ENCODE measurements at places on chromosomes 16 and 17.
A peak's percentile ranks its signal among the peaks of the same experiment; 100 is the strongest.

DNA sequence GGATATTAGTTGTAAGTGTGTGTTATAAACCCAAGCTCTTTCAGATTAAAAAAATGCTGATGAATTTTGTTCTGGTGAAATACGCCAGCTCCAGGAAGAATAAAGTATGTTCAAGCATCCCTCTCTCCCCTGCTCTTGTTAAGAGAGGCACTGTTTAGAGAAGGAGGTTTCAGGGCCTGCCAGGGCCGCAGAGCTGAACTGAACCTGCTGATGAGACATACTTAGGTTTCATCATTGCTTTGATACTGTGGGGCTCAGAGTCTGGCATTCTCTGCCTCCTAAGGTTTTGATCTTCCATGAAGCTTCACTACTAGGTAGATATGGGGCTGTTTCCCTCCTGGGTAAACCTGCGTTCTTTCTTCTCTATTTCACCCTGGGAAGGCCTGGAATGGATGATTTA lies 175.3 kb upstream of the FAM20A start:
- DNase-seq, result no peak

DNA sequence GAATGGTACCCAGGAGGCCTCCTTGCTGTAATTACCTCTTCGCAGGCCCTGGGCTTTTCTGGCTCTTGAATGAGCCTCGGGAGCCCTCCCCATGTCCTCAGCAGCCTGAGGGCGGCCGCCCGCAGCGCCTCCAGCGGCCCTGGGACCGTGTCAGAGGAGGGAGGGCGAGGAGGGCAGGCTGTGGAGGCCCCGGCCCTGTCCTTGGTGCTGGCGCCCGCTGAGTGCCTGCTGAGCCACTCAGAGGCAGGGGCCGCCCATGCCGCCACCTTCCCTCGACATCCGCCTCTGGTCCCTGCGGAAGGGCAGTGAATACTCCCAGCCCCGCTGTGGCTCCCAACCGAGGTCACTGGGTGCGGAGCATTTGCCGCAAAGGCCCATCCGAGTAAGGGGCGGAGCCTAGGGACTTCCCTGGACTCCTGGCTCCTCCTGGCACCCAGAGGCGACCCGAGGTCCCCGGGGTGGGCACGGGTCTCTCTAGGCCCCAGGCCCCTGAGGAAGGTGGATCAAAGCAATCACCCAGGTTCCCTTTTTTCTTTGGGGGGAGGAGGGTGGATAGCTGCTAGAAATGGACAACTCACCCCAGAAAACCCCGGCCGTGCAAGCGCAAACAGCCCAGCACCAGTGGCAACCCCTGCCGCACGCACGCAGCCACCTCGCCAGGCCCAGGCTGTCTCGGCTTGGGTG lies 2.8 kb downstream of the RBFOX3 start:
- no peak for DNase-seq

DNA sequence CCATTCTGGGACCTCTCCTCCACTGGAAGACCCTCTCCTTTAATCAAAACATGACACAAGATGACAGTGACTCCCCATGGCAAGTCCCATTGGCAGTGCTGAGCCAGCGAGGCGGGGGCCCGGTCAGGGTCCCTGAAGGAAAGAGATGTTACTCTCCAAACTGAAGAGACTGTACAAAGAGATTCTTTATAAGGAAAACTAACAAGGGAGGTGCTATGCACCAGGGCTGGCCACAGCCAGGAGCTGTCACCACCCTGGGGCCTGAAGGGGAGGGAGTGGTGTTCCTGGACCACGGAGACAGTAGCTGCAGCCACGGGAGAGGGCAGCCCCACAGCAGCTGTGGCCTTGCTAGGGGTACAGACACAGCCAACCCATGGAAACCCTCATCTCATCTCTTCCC lies 123.1 kb downstream of the XYLT1 start:
- DNase-seq, result no peak

DNA sequence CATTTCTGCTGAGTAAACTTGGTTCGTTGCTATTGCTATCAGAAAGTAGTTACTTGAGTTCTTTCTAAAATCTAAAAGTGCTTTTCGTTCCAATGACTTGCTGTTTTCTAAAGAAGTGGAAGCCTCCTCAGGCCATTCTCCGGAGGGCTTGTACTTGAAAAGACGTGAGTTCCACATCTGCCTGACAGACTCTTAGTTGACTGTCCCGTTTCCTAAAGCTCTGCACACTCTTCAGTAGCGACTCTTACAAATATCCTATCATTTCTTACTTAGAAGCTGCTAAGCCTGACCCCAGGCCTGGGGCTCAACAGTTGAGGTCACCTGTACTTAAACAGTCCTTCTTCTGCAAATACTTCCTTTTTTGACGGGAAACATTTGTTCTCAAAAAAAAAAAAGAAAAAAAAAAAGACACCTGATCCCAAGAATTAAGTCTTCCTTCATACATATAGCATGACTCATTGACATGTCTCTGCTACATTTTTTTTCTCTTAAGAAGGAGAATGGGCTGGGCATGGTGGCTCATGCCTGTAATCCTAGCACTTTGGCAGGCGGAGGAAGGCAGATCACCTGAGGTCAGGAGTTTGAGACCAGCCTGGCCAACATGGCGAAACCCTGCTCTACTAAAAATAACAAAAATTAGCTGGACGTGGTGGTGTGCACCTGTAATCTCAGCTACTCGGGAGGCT lies 61.5 kb downstream of the DHRS7C start:
- no peak for DNase-seq

GRCh38 chr16:71882505-71883167 lies 1.3 kb downstream of the ZNF821 start:
- peak; percentile 86 for DNase-seq

DNA sequence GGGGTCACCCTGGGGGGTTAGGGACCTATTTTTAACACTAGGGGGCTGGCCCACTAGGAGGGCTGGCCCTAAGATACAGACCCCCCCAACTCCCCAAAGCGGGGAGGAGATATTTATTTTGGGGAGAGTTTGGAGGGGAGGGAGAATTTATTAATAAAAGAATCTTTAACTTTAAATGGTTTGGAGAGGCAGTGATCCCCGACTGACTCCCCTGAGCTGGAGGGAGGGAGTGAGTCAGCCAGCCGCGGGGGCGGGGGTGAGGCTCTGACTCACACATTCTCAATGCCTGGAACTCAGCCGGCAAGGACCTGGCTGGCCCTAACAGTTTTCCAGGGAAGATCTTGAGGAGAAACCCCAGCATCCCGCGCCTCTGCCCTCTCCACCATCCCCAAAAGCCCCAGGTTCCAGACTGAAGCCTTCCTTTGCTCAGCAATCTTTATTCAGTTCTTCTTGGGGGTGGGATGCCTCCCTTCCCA lies 1.5 kb downstream of the HCFC1R1 start:
- no peak for DNase-seq

GRCh38 chr16:49824593-49824992 lies 31.3 kb downstream of the ZNF423 start:
- DNase-seq, result no peak

DNA sequence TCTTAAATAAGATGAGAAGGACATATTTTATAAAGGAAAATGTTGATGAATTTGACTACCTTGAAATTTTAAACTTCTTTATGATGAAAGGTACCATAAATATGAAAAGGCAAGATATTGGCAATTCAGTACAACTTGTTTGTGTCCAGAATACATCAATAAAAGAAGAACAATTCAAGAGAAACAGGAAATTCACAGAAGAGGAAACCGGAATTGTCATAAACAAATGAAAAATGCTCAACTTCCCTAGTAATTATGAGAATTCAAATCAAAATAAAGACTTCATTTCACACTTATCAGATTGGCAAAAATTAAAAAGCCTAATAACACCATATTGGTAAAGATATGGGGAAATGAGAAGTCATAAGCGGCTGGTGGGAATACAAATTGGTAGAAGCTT lies 54.3 kb downstream of the WSB1 start:
- DNase-seq, result no peak

GRCh38 chr17:27489045-27489715 lies 32.9 kb downstream of the KSR1 start:
- DNase-seq, result no peak

DNA sequence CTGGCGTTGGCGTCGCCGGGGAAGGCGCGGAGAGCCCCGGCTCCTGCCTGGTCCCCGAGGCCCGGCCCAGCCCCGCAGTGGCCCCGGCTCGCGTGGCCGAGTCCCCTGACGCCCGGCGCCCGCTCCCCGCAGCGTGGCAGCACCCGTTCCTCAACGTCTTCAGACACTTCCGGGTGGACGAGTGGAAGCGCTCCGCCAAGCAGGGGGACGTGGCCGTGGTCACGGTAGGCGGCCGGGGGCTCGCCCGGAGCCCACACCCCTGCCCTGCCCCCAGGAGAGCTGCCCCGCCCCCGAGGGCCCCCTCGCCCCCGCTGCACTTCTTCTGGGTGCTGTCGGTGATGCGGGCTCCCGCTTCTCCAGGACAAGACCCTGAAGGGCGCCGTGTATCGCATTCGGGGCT lies 466 bp downstream of the WDR90 start:
- no peak for DNase-seq

GRCh38 chr17:76541739-76542454 lies 2.1 kb downstream of the PRCD start:
- DNase-seq, result no peak

DNA sequence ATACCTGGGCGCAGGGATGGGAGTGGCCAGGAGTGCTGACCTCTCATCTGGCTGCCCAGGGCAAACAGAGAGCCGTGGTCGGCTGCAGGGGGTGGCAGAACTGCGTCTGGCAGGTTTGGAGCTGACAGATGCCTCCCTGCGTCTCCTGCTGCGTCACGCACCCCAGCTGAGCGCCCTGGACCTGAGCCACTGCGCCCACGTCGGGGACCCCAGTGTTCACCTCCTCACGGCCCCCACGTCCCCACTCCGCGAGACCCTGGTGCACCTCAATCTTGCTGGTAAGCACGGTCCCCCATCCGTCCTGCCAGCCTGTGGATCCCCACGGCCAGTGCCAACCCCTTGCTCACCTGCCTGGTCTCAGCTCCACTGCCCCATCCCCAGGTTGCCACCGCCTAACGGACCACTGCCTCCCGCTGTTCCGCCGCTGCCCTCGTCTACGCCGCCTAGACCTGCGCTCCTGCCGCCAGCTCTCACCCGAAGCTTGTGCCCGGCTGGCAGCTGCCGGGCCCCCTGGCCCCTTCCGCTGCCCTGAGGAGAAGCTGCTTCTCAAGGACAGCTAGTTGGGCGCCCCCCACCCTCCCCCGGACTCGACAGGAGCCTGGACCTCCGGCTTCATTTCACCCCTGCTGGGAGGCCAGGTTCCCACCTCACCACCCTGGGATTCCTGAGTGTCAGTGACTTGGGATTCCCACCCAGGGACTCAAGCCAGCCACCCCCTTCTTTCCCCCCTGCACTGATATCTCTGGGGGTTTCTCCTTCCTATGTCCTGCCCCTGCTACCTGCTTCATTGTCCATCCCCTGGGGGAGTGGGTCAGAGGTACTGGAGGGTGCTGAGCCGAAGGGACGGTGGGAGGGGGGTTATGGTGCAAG lies 2.0 kb upstream of the ORAI3 start:
- no peak for DNase-seq

DNA sequence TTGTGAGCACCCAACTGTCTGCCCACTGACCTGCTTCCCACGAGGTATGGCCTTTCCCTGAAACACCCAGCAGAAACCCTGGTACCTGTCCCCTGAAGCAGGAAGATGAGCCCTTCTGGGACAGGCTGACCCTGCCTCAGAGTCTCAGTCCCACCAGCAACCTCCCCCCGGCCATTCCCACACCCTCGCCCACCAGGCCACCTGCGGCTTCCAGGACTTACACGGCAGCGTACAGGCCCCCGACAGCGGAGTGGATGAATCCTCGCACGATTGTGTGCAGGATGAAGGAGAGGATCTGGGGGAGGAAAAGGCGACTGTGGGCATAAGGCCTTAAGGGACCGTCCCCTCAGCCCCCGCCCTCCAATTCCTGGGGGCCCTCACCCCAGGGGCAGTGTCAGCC lies 15.4 kb upstream of the PITPNA start:
- no peak for DNase-seq

- no peak for DNase-seq
These were observed 646 bp downstream of the CBX2 start for GRCh38 chr17:79778504-79779083.

DNA sequence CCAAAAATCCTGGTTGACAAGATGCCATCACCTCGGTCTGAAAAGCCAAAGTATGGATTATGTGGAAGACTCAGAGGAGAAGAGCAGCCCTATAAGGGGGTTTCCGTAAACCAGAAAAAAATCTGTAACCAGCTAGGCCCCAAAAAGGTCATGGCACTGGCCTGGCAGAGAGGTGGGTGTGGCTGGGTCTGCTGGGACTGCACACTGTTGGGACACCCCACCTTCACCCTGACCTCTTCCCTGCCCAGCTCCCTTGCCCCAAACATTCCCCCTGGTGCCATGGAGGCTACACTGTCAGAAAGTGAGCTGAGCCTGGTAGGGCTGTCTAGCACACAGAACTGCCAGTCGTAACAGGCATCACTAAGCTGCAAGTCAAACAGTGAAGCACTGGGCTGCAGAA lies 6.5 kb downstream of the SLC47A2 start:
- DNase-seq, result no peak

- no peak for DNase-seq
These were observed 134.5 kb downstream of the CDH13 start for GRCh38 chr16:82761236-82761635.

DNA sequence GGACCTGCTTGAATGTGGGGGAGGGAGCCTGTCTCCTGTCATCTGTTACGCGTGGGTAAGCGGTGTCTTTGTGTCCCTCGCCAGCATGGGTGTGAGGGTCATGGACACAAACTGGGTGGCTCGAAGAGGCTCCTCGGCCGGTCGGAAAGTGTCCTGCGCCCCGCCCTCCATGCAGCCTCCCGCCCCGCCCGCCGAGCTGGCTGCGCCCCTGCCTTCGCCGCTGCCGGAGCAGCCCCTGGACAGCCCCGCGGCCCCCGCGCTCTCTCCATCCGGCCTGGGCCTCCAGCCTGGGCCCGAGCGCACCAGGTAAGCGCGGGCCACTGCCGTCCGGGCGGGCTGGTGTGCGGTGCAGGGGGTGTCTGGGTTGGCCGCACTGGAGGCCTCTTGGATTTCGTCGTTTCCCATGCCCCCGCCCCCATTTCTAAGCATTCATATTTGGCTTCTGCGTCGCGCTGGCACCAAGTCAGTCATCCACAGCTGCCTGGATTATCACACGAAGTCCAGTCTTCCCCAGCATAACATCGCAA lies 43.8 kb downstream of the ELAC2 start:
- no peak for DNase-seq

GRCh38 chr17:60823515-60823914 lies 145.9 kb downstream of the BCAS3 start:
- DNase-seq, result no peak

- no peak for DNase-seq
These were observed 272.4 kb downstream of the IRF8 start for GRCh38 chr16:86171329-86171728.

GRCh38 chr17:50177476-50177875 lies 11.7 kb downstream of the SGCA start:
- no peak for DNase-seq

Data from Jurkat, Clone E6-1 (cell line).